Mucosa of gallbladder (tissue), 1 donor: ENCODE measurements at places on chromosomes 7 and 10.

DNA sequence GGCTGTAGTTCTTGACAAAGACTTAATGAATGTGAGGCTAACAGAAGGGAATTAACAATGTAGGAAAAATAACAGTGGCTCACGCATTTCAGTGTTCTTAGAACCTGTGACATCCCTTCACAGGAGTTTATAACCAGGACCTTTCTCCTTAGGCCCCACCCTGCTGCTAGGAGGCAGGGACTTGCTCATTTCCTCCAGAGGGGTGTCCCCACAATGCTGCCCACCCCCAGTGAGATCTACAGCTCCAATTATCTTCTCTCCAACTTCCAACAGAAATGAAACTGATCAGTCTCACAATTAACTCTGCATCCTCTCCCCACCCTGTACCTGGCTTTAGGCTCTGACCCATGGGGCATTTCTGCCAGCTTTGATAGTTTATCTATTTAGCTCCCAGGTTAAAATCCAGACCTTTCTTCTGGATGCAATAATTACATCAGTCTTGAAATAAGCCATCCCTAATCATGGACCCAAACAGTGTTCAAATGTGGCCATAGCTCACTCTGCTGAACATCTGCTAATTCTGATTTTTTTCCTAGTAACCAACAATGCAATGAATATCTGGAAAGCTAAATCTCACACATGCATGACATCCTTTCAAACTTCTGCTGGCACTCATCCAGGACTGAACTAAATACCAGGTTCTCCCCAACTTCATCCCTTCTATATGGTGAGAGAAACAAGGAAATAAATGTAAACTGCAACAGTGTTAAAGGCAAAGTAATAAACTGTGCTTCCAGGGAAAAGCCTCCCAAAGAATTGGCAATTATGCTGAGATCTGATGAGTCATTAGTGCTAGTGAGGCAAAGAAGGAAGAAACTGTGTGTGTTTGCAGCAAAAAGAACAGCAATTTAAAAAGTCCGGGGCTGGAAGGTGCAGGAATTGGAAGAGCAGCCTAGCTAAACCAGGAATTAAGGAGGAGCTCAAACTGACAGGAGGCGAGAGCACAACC lies 64.6 kb downstream of the HERPUD2 start:
- DNase-seq = no peak

- DNase-seq = no peak
Observed at GRCh38 chr10:62514079-62514693, 140.0 kb downstream of the ZNF365 start.

DNA sequence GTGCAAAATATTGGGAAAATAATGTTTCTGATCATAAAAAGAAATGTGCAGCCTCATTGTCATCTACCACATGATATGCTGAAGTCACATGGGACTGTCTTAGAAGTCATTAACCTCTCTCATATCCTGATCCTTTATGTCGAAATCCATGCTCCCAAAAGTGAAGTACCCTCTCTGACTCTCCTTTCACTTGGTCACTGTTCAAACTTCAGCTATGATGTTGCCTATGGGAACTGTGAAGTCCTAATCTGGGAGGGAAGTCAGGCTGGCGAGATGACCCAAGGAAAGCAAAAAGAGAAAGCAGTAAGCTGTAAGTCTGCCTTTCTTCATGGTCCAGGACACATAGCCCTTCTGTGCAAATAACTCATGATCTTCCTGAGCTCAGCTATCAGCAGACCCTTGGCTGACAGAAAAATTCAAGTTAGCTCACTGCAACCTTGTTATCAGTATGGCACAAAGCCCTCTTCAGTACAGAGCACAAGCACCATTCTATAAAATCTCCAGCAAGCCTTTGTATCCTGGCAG lies 29.5 kb downstream of the WASL start:
- no peak for DNase-seq

DNA sequence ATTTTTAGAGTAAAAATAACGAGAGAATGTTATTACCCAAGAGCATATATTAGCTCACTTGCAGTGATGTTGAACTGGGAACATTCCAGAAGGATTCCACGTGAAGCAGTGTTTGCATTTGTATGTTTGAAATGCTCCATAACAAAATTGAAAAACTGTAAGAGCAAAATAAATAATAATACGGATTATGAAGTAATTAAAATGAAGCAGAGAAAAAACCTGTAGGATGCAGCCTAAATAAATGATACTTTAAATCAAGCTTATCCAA lies 203.3 kb downstream of the BAMBI start:
- no peak for DNase-seq

GRCh38 chr10:130483691-130484467 lies 347.7 kb downstream of the GLRX3 start:
- no peak for DNase-seq

DNA sequence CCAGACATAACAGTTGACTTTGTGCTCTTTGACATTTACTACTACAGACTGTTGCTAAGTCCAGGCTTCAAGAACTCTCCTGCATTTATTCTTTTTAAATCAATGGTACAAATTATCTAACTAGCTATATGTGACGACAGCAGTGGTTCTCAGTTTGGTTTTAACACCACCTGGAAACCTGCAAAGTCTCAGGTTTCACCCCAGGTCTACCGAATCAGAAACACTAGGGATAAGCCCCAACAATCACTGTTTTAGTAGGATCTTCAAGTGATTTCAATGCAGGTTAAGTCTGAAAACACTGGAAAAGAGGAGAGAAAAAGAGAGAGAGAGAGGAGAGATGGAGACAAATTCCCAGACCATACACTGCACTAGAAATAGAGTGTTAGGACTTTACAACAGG lies 519.0 kb downstream of the PCDH15 start:
- no peak for DNase-seq

DNA sequence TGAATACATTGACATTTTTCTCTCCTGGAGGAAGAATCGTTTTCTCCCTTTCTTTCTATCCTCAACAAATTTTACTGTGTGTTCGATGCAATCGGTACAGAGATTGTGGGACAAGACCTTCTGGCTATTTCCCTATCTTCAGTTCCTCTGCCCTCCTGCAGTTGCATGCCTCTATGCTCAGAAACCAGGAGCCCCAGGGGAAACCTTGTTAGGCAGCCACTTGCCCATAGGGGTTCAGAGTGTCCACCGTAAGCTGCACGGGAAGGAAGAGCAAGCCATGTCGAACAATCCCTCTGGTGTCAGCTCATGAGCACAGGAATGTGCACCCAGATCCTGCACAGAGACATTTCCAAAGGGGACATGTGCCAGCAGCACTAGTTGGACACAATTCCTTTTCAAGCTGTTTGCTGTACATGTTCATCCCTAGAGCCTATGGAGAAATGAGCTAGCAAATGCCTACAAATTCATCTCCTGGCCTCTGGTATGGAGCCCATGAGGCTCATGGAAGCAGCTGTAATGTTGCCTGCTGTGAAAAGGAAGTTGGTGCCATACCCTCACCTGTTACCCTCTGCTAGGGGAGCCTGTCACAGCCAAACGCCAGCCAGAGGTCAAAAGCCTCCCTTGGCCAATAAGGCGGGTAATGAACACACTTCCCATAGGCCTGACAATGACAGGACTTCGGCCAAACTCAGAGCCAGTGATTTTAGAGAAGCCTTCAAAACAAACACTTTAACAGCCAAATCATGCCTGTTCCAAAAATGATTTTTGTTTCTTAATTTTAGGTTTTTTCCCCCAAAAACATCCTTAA lies 35.9 kb upstream of the ASAH2 start:
- no peak for DNase-seq

DNA sequence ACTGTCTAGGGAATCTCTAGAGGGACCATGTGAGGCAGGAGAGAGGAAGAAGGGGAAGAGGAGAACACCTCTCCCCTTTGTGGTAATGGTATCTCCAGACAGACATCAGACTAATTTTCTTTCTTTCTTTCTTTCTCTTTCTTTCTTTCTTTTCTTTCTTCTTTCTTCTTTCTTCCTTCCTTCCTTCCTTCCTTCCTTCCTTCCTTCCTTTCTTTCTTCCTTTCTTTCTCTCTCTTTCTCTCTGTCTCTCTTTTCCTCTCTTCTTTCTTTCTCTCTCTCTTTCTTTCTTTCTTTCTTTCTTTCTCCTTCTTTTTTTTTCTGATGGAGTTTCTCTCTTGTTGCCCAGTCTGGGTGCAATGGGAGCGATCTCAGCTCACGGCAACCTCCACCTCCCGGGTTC lies 73.2 kb upstream of the PAX2 start:
- DNase-seq = no peak
